Spinal cord (tissue), 10 donors: ENCODE measurements at places on chromosomes 2 and 18. TPM values are rescaled to one million over a fixed set of nuclear protein-coding genes. Genes with fewer than 3 reads are reported as not detected.

DNA sequence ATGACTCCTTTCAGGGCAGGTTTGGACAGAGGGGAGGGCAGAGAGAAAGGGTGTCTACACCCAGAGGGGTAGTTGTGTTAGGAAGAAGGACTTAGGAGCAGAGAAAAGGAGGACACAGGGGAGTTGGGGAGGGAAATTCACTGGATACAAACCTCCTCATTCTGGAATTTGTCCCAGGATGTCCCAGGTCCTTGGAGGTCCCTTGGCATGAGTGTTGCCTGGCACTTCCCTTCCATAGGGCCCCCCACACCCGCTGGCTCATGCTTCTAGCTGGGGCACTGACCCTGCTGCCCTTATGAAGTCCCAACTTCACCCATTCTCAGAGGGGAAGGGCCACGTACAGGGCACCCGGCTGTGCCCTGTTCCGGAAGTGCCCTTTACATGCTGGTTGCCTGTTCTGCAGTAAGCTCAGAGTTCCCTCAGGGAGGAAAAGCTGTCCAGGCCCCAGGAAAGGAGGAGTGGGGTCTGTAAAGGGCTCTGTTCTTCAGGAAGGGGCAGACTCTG lies 93.6 kb upstream of the SMAD2 start:
- no peak for DNase-seq

DNA sequence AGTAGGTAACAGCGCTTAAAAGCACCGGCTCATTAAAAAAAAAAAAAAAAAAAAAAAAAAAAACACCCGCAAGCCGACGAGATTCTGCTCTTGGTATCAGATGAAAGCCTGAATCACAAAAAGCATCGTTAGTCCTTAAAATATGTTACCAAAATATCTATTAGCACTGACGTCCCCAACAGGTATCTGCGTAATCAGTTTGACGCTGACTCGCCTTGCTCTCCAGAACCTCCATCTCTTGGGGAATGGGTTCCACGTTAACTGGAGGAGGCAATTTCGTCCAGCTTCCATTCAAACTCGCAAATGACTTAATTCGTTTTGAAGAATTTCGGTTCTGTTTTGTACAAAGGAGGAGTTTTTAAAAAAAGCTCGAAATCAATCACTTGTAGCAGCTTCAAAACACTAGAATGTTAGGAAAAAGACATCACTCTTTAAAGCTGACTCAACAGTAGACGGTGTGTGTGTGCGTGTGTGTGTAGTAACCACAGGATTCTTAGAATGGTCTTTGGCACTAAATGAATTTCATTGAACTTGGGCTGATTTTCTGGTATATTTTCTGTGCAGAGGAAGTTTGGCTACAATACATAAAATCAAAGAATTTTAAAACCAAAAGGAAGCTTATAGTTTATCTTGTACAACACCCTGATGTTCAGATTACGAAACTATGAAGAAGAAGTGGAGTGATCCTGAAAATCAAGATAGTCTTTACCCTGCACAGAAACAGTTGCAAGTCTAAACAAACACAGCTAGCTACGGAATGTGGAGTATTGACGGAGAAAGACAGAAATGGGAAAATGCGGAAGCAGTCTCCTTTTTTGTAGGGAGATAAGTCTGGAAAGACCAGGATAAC lies 1.1 kb upstream of the PGAP1 start:
- DNase-seq: no peak

DNA sequence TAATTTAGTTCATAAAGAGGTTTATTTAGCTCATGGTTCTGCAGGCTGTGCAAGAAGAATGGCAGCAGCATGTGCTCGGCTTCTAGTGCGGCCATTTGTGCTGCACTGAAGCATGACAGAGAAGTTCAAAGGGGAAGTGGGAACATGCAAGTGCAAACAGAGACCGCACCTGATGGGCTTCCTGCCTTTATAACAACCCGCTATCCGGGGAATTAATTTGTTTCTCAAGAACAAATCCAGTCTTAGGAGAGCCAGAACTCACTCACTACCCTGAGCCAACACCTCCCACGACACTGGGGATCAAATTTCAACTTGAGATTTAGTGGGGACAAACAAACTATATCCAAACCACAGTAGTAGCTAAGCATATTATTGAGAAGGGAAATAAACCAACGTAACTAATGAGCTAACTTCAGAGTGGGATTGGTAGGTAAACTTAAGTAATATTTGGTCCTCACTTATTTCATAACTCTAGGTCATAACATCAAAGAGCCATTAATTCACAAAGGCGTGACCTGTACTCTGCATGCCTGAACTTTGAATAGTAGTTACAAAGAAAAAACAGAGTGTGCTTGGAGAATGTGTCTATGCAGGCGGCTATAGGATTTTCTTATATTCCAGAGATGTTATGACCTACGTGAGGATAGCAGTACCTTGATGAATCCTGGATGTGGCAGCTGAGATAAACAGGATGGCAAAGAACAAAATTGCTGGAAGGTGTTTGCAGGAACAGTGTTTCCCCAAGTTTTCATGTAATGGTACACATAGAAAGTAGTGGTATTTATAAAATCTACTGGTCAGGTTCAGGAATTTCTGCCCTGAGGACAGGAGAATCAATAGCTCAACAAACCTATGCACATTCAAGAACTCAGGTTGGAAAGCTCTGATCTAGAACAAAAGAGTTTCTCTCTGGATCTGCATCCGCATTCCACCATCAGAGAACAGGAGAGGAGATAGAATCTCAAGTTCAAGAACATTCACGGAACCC lies 845.9 kb upstream of the ID2 start:
- no peak for DNase-seq

Gene TMEM169
- 7.7 TPM for total RNA-seq

Gene PARD3B
- 34.6 TPM for total RNA-seq

Gene NCKAP1
- total RNA-seq: 139 TPM

DNA sequence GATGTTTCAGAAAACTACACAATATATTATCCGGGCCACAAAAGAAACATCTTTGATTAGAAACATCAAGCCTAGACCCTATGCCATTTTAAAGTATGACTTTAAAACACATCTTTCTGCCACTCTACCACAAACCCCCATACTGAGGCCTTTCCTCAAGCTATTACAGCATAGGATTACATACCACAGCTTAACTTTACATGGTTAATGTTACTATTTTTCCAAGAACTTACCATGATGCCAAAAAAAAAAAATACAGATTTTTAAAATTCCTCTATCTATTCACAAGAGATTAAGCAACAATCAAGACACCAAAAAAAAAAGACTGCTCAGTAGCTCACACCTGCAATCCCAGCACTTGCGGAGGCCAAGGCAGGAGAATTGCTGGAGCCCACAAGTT lies 9.0 kb downstream of the NCKAP1 start:
- no peak for DNase-seq

DNA sequence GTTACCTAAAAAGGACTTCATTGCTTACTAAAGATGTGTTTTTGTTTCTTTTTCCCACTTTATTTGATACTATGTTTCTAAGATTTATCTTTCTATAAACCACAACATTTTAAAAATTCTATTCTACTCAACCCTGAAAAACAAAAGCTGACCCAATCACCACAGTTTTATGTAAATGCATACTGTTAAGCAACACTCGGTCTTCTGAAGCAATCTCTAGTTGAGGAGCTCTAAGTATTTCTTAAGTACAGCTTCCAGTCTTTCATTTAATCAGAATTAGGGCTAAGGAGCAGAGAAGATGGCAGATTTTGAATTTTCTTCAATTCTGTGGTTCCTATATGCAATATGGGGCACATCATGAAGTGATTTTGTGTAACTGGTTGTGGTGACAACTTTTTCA lies 72.2 kb upstream of the SLC4A10 start:
- no peak for DNase-seq

- DNase-seq: no peak
Observed at GRCh38 chr2:153986488-153987229, 114.9 kb downstream of the GALNT13 start.

Gene SERPINB4
- not detected for total RNA-seq

DNA sequence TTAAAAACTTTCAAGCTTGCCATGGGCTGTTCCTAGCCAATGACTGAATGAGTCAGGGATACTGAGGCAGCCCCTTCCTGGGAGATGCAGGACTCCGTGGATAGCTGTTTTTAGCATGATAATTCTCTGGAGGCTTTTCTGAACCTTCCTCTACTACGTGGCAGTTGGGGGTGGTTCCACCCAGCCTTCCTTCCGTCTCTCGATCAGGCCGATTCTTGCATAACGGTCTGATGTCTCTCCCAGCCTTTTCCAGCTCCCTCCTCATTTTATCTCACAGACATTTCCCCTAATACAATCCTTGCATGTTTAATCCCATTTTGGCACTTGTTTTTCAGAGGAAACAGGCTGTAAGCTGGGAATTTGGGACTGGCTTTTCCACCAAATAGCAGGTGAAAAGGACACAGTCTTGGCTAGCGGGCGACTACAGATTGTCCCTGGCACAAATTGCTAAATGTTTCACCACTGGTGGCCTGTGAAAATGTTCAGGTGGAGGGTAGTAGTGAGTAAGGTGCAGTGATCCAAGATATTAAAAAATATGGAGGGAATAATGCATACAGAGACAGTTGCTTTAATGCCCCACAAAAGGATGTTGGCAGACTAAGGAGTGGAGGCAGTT lies 21.0 kb upstream of the CTLA4 start:
- DNase-seq: no peak

GRCh38 chr2:170582751-170583463 lies 132.2 kb upstream of the SP5 start:
- no peak for DNase-seq

GRCh38 chr2:239773228-239774141 lies 251.7 kb downstream of the NDUFA10 start:
- no peak for DNase-seq

Gene CCBE1
- 1.9 TPM for total RNA-seq
